ENCODE measurements at places on chromosomes 2 and 18.

- no peak for DNase-seq
Observed at GRCh38 chr18:45939236-45939635, 27.9 kb downstream of the EPG5 start.

DNA sequence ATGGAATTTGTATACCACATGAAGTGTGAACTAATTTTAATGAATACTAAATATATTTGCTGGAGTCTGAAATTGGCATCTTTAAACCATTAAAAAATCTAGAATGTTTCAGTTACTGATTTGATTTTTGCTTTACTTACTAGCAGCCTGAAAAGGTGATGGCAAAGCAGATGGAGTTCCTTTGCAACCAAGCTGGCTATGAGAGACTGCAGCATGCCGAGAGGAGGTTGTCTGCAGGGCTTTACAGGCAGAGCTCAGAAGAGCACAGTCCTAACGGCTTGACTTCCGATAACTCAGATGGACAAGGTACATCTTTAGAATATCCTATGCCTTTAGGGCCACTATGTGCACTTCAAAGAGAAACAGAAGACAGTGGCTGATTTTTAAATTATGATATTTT lies 36.5 kb downstream of the NAB1 start:
- DNase-seq: no peak

DNA sequence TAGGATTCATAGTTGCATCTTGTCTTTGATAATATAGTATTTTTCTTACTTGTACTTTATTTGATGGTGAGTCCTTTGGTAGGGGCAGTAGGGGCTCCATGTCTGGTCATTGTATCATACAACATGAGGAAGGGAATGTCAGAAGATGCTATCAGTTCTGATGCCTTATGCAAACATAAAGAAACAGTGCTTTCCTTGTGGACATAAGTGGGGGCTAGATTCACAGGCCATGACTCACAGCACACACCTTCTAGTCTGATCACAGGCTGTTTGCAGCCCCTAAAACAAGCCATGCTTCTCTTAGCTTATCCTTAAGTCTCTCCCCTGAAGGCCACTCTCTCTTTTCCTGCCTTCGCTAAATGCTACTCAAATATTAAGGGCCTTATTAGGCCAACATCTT lies 10.7 kb upstream of the SLC14A1 start:
- DNase-seq: no peak

- DNase-seq: peak; percentile 49
Observed at GRCh38 chr2:146388757-146389156, 1456.1 kb upstream of the ACVR2A start.

DNA sequence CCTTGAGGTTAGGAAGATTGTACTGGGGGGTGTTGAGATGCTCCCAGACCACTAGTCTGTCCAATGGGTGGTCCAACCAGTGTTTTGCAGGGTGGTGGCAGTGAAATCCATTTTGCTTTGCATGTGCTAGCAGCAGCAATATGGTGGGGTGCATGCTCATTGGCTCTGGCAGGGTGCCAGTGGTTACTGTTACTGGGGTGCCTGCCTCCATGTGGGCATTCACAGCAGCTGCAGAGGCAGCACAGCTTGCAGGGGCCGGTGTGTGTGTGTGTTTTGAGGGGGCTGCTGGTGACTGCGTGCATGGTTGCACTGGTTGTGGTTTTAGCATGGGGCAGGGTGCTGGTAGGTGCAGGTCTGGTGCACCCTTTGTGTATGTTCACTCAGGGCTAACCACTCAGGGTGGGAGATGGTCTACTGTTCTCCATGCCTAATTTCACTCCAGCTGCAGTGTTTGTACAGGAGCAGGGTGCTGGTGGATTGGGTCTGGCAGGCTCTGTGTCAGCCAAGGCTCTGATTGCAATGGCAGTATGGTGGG lies 265.4 kb downstream of the NUP35 start:
- no peak for DNase-seq

GRCh38 chr18:57649556-57650500 lies 28.2 kb upstream of the NARS1 start:
- peak; percentile 58 for DNase-seq

Data from fibroblast of skin of back (primary cell).